EL (cell line): ENCODE measurements at places on chromosomes 3 and 15.

DNA sequence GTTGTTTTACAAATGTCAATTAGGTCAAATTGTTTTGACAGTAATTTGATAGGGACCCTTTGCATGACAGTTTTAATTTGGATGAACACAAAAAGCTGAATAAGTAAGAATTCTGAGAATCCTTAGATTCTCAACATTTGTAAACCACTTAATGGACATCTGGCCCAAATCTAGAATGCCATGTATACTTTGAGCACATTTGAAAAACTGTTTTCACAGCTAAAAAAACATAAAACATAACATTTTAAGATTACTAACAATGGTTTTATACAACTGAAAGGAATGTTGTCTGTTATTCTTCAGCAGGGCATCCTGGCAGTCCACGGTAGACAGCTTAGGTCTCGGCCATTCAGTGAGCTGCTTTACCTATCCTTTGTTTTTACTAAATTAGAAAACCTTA lies 34.5 kb upstream of the TM2D3 start:
- no peak for DNase-seq

GRCh38 chr15:64060716-64061115 lies 14.4 kb upstream of the DAPK2 start:
- DNase-seq, result no peak

- DNase-seq, result peak; percentile 100
Measured at GRCh38 chr3:192879346-192880031, 38.2 kb downstream of the MB21D2 start.

DNA sequence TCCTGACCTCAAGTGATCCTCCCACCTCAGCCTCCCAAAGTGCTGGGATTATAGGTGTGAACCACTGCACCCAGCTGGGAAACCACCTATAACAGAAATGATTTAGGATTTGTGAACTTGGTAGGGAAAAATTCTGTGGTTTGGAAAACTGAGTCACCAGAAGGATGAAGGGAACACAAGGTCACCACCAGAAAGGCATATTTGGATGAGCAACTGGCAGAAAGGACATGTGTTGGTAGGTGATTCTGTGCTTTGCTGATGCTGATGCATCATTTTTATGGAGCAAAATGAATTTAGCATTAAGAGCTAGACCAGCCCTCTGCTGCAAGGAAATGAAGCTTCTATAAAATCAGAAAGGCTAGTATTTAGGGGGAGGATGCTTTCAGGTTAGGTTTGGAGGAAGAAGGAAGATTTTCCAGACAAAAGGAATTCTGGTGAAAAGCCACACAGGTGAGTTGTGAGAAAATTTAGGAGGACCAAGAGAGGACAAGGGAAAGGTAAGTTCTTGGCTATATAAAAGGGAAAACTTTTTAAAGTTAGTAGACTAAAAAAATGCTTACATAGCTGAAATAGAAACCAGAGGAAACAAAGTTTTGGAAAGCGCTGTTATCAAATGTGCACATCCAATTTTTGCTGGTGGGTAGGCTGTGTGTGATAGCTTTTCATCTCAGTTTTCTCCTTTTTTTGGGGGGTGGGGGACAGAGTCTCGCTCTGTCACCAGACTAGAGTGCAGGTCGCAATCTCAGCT lies 3.6 kb downstream of the PXK start:
- peak; percentile 91 for DNase-seq

DNA sequence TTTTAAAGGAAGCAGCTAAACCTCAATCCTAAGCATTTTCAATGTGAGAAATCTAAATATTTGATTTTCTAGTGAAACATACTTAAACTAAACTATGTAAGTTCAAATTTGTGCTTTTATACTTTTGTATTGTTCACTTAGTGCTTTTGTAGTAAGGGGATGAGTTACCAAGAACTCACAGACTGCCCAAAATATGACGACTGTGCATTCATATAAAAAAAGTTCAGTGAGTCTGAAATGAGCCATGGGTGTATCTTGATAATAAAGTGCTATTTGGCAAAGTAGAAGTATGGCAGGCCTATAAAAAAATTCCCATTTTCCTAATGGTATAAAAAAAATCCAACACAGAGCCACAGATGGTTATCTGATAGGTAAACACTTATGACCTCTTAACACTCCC lies 66.2 kb downstream of the NPTN start:
- no peak for DNase-seq

- no peak for DNase-seq
Measured at GRCh38 chr15:101295607-101296161, 636 bp upstream of the SNRPA1 start.

- DNase-seq, result no peak
Measured at GRCh38 chr3:18417904-18418572, 7.1 kb downstream of the SATB1 start.

DNA sequence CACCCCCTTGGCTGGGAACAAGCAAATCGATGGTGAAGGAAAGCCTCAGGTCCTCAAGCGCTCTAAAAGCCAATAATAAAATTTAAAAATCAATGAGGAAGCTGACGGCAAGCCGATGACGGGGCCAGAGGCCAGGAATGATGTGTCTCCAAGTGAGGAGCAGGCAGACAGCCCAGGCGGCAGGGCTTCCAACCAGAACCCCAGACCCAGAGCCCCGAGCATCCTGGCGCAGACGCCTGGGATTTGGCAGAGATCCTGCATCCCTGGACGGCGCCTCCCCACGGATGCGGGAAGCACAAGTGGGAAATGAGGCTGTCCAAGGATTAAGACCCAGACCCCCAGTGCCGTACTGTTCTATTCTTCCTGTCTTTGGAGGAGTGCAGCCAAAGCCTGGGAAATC lies 123.0 kb upstream of the PROK2 start:
- no peak for DNase-seq

DNA sequence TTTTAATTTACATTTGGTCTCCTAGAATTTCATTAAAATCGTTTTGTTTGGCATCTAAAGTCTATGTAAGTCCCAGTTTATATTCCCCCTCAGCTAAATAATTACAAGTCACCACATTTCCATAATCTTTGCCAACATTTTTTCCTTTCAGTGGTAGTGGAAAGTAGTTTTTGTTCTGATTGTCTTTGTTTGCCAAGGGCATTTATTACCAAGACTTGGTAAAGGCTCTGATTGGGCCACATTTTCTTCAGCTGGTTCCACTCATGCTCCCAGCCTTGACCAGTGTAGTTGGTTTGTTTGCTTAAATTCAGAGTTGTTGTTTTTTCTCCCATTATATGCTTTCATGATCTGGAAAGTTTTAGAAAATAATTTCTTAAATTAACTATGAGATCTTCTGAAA lies 153.4 kb upstream of the MME start:
- DNase-seq, result no peak

GRCh38 chr3:39318301-39318700 lies 11.2 kb upstream of the CCR8 start:
- DNase-seq, result no peak

- no peak for DNase-seq
Measured at GRCh38 chr15:60651734-60652141, 172.8 kb upstream of the ICE2 start.

DNA sequence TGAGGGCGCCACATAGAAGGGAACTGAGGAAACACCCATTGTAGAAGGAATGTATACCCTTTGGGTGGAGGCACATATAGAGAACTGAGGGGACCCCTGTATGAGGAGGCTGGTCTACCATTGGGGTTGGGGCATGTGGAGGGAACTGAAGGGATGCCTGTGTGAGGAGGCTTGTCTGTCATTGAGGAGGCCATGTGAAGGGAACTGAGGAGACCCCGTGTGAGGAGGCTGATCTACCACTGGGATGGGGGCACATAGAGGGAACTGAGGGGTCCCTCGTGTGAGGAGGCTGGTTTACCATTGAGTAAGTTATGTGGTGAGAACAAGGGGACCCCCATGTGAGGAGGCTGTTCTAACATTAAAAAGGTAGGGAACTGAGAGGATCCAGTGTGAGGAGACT lies 156.1 kb downstream of the FBLN2 start:
- no peak for DNase-seq
